ENCODE measurements at places on chromosomes 6 and 20.

DNA sequence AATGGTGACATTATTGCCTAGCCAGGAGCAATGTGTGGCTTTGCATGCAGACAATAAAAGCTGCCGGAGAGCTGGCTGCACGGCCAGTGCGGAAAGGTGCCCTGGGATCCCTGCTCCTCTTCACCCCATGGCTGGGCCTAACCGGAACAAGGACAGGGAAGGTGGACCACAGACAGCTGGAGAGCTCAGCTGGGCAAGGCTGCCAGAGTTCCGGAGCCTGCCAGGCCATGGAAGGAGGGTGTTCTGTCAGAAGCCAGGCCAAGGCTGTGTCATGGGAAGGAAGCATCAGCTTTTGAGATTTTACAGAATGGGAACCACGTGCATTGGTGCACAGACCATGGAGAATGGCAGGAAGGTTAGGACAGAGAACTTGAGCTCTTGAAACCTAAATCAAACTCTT, 25.0 kb downstream of the MAP1LC3A start:
- DNase-seq = no peak

GRCh38 chr20:667351-668034, 8.1 kb downstream of the SCRT2 start:
- no peak for DNase-seq

- no peak for DNase-seq
Observed at GRCh38 chr20:43824309-43825050, 90.2 kb upstream of the TOX2 start.

GRCh38 chr20:19816386-19816785, 58.3 kb downstream of the RIN2 start:
- no peak for DNase-seq

DNA sequence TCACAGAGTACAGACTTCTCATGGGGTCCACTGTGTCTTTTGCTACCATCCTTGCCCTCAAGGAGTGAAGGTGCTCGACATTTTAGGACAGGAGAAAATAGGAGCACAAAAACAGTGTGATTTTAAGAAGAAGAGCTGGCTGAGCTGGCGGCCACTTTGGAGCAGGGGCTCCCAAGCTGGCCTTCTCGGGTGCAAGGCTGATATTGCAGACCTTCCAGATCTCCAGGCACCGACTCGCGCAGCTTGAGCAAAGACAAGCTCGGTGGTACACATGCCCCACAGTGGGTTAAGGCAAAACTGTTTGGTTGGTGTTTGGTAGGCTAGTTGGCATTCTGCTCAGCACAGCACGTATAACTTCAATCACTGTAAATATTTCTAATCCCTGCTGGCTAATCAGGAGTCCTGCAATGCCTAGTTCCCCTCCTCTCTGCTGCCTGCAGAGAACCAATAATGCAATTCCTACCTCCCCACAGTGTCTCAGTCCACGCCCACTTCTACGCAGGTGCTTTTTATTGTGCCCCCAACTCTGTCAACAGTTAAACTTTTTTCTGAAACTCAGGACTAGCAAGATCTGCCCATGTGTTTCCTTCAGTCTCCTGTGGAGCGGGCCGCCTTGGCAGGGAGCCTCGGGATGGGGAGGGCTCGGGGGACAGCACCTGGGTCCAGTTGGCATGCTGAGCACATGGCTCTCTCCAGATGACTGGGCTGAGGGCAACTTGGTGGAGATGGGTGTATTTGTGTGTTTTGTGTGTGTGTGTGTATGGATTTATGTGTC, 12.7 kb upstream of the SMOC2 start:
- no peak for DNase-seq

GRCh38 chr6:16311763-16312162, 73.4 kb downstream of the GMPR start:
- no peak for DNase-seq

- DNase-seq = no peak
Observed at GRCh38 chr20:24998121-24998520, 5.6 kb upstream of the APMAP start.

GRCh38 chr6:2622671-2623070, 128.1 kb downstream of the MYLK4 start:
- no peak for DNase-seq

DNA sequence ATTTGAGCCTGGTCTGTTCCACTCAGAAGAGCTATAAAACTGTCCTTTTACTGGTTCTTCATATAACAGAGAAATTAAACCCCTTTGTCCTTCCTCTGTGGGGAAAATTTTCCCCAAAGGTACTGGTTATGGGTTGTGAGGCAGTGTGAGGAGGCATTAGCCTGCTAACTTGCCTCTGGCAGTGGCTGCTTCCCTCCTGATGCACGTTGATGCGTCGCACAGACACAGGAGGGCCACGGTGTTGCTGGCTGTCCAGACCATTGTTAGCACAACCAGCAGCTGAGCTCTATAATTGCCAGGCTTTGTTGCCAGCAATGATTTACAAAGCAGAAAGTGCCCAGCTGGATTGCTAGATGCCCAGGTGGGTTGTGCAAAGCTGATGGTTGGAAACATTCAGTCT, 10.1 kb downstream of the AAR2 start:
- no peak for DNase-seq

- no peak for DNase-seq
Observed at GRCh38 chr6:11201772-11202512, 30.5 kb downstream of the NEDD9 start.

- DNase-seq = no peak
Observed at GRCh38 chr20:18188434-18188833, 50.8 kb downstream of the KAT14 start.

DNA sequence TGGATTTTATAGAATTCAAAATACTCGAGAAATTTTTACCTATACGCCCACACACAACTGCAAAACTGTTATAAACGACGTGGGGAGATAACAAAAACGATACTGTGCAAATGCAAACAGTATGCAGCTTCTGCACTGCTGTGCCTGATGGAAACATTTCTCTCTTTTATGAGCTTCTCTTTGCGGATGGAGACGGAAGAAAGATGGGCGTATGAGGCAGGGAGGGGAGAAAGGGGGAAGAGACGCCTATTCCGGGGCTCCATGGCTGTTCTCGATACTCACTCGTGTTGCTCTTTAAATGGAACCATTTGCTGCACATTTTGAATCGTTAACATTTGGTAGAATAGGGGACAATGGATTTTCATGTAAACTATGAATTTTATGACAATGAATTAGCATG, 69.1 kb upstream of the EXOC2 start:
- DNase-seq = no peak

GRCh38 chr20:47455133-47456040, 46.3 kb upstream of the NCOA3 start:
- no peak for DNase-seq

DNA sequence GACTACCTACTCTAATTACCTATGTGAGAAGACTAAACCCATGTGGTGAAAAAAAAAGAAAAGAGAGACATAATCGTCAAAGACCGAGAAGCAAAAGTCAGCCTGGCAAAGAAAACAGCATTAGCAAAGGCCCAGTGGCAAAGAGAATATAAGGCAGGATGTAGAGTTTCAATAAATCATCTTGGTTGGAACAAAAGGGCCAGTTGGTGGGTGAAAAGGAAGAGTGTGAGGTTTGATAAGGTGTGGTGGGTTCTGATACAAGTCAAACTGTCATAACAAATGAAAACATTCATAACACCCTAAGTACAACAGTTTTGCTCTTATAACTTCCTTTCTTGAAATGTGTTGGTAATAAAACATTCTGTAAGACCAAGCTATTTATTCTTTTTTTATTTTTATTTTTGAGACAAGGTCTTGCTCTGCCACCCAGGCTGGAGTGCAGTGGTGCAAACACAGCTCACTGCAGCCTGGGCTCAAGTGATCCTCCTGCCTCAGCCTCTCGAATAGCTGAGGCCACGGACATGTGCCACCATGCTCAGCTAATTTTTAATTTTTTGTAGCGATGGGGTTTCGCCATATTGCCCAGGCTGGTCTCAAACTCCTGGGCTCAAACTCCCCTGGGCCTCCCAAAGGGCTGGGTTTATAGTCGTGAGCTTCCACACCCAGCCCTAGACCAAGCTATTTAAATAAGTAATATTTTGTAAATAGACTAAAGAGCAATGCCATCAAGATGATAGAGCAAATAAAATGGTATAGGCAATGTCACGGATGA, 18.9 kb upstream of the GTF3C6 start:
- DNase-seq = no peak

GRCh38 chr20:19903168-19903811, 113.9 kb upstream of the NAA20 start:
- DNase-seq = no peak

GRCh38 chr20:19934792-19935491, 82.2 kb upstream of the NAA20 start:
- no peak for DNase-seq

DNA sequence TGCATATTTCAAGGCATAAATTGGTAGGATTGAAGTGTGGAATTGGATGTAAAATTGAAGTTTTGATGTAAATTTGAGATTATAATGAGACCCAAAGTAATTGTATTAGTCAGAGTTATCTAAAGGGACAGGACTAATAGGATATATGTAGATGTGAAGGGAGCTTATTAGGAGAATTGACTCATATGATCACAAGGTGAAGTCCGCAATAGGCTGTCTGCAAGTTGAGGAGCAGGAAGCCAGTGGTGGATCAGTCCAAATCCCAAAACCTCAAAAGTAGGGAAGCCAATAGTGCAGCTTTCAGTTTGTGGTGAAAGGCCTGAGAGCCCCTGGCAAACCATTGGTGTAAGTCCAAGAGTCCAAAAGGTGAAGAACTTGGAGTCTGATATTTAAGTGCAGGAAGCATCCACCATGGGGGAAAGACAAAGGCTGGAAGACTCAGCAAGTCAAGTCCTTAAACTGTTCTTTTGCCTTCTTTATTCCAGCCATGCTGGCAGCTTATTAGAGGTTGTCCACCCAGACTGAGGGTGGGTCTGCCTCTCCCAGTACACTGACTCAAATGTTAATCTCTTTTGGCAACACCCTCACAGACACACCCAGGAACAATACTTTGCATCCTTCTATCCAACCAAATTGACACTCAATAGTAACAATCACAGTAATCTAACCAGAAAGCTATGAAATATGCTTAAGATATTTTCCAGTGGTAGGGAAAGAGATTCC, 442.6 kb upstream of the PTCHD4 start:
- no peak for DNase-seq

DNA sequence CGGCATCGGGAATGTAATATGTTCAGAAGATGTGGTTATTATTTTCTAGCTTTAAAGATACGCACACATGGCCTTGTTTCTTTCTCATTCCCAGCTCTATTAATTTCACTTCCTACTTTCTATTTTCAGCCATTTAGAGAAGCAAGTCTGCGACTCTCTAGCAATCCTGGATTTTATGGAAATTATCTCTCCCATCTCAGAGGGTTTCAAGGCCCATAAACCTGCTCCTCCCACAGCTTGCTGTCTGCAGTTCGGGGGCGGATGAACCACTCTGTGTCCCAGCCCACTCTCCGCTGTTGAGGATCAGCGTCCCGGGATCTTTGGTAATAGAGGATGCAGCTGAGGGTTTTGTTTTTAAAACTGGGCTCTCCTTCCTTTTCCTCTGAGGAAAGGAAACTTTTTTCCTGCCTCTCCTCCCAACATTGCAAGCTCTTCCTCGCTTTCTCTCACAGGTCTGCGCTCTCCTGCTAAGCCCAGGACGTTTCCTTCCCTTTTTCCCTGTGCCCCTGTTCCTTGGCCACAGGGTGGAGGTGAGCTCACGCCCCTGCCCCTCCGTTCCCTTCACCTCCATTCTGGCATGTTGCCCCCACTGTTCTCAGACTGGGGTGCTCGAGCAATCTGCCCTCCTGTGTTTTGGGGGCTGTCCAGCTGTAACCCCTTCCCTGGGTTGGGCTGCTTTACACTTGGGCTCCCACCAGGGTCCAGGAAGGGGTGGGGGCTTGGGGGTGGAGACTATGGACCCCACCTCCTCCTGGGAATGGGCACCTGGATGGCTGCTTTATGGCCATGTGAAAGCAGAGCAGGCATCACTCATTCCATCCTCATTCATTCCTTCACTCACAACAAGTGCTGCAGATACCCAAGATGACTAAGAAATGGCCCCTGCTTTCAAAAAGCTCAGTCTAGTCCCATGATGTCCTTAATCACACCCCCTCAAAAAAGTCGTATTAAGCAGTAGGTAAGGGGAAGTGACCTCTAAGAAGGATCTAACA, 54.9 kb downstream of the ZBTB9 start:
- DNase-seq = no peak

GRCh38 chr6:32085759-32086459, 23.2 kb downstream of the TNXB start:
- no peak for DNase-seq

DNA sequence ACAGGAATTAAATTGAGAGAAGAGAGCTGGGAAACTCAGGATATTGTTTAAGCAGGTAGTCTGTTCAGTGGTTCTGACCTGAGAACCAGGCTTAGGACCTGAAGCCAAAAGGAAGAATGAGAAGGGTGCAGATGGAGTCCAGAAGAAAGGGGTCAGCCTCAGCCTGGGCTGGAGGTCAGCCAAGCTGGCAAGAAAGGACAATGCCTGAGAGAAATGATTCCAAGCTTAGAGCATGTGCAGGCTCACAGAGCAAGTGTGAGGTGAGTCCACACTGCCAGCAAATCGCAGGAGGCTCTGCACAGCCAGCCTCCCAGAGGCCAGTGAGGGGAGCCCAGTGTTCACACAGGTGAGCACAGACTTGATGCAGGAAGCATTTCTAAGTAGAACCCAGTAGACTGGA, 47.3 kb downstream of the DAAM2 start:
- no peak for DNase-seq

GRCh38 chr6:107473660-107474059, 14.3 kb upstream of the PDSS2 start:
- DNase-seq = no peak

- DNase-seq = no peak
Observed at GRCh38 chr20:49561806-49562205, 6.1 kb downstream of the PTGIS start.

DNA sequence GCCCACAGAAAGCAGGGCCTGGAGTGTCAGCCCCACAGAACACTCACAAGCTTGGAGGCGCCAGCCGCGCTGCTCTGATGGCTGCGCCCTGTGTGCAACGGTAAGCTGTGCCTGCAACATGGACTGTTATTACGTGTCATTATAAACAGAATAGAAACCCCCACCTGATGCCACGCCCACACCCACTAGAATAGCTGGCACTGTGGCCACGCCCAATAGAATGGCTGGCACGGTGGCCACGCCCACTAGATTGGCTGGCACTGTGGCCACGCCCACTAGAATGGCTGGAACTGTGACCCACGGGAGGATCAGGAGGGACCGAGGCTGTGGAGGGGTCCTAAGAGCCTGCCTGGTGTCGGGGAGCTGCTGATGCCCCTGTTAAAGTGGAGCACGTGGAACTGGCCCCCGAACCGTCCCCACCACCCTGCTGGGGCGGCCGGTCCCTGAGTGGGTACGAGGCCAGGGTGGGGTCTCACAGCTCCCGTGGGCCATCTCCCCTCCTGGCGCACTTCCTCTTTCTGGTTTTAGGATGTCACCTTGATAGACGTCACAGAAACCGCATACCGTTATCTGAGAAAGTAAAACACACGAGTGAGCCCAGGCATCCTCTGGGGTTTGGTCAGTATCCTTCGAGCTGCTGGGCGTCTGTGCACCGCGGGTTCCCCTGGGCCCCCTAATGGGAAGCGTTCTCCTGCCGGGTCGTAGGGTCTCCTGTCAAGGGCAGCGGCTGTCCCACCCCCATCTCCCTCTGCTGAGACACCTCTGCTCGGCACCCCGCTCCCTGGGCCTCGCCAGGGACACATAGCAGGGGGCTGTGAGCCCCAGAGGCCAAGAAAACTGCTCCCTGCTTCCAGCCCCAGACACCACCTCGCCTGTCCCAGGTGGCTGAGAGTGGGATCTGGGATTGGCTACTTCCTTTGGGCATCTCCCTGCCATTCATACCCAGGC, 25.4 kb downstream of the SLC17A9 start:
- DNase-seq = peak; percentile 63

Data from activated CD4-positive, alpha-beta T cell treated with anti-CD3 and anti-CD28 coated beads for 24 hours (primary cell).